NCI-H446 (cell line): ENCODE measurements at places on chromosomes 1 and 21.

DNA sequence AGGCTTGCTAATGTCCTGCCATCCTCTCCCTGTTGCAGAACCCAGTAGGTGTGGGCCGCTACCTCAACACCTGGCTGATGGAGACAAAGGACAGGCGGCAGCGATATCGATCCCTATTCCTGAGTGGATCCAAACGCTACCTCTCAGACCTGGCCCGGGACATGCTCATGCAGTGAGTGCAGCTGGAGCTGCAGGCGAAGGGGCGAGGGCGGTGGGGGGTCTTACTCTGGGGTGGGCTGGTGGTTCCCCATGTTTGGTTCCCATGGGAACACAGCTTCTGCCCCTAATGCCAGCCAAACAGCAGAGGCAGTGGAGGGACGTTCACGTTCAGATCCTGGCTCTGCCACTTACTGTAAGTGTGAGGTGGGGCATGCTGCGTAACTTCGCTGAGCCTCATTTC is 15.8 kb upstream of the TTC22 start:
- no peak for DNase-seq

GRCh38 chr1:36941316-36941978 is 92.9 kb downstream of the GRIK3 start:
- no peak for DNase-seq

DNA sequence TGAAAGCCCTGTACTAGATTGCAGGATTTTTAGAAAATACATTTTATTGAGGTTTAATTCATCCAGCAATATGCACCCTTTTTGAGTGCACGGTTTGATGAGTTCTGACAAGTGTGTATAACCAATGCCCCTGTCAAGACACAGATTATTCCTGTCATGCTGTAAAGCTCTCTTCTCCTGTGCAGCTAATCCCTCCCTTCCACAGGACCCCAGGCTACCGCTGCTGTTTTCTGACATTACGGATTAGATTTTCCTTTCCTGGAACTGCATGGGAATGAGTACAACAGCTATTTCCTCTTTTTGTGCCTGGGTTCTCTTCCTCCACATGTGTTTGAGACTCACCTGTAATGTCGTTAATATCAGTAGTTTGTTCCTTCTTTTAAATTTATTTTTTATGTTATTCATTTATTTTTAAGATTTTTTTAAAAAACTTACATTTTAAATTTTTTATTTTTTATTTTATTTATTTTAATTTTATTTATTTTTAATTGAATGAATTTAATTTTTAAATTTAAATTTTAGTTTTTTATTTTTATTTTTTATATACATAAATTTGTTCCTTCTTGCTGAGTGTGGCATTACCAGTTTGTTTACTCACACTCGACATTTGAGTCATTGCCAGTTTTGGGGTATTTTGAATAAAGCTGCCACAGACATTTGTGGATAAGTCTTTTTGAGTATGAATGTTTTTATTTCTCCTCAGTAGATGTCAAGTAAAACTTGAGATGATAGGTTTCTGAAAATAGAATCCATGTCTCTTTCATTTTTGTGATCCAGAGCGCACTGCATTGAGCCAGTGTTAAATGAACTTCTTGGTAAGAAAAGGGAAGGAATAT is 79.0 kb upstream of the B3GALT5 start:
- DNase-seq, result no peak

- no peak for DNase-seq
Measured at GRCh38 chr1:182869241-182869666, 30.1 kb downstream of the DHX9 start.

DNA sequence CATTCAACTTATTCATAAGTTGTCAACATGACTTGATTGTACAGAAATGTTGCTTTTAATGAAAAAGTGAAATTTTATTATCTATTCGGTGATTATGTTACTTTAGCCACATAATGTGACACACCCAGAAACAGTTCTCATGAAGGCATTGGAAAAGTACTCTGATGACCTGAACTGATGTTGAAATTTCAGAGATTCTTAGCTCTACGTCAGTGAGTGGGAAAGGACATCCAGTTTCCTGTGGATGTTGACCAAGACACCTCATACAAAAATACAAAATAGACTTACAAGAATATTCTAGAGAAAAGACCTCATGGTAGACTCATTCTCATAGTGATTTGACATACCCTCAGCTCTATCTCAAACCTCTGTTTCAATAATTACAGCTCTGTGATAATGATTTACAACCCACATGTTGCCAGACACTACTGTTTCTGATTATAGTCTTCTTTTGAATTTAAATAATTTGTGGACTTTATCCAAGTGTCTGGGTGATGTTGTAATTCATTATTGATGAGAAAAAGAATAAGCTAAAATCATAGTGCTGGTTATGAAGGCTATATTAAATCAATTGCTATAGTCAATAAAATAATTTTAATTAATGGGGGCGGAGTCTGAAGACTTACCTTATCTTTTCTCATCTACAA is 37.3 kb downstream of the KCNK2 start:
- DNase-seq, result no peak

GRCh38 chr1:27031235-27032118 is 18.8 kb upstream of the TENT5B start:
- no peak for DNase-seq

- peak; percentile 45 for DNase-seq
Measured at GRCh38 chr1:36924282-36924811, 110.0 kb downstream of the GRIK3 start.

GRCh38 chr1:78075621-78076020 is 29.9 kb downstream of the GIPC2 start:
- no peak for DNase-seq

DNA sequence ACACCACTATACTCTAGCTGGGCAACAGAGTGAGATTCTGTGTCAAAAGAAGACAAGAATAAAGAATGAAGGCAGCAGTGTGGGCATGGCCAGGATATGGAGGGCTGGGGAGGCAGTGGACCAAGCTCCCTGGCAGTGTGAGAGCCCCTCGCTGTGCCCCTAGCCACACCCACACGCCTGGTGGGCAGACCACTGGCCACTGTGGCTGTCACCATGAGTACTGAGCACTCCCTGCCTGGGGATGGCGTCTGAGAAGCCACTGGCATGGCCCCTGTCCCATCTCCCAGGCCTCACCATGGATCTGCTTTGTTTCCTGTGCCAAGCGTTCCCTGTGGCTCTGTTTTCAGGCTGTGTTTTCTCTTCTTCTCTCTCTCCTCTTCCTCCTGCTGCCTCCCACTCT is 51.7 kb downstream of the STUM start:
- no peak for DNase-seq

DNA sequence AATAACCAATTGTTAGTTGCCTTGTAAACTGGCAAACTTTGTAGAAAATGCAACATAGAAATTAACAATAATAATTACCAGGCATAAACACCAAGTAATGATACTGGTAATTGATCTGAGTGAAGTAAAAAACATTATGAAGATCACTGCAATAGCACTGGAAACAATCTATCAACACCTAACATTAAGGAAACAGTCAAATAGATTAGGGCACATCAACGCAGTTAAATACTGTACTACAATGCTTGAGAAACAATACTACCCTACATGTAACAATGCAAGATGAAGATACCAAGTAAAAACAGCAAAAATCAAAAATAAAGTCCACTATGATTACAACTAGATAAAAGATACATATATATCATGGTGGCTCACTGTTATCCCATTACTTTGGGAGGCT is 16.6 kb downstream of the SYDE2 start:
- no peak for DNase-seq

- DNase-seq, result no peak
Measured at GRCh38 chr21:23664193-23664694, 1943.0 kb downstream of the MRPL39 start.

DNA sequence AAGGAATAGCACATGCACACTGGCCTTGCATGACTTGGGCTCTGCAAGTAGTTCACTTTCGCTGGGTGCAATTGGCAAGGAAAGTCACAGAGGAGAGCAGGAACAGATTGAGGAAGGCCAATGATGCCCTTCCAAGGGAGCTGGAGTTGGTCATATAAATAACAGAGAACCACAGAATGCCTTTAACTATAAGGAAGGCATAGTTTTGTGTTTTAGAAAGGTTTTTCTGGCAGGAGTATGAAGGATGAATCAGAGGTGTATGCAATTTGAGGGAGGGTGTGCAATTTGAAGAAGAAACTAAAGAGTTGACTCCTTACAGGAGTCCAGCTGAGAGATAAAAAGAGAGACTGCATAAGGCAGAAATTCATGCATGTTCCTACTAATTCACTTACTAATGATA is 112.1 kb downstream of the PHTF1 start:
- no peak for DNase-seq

DNA sequence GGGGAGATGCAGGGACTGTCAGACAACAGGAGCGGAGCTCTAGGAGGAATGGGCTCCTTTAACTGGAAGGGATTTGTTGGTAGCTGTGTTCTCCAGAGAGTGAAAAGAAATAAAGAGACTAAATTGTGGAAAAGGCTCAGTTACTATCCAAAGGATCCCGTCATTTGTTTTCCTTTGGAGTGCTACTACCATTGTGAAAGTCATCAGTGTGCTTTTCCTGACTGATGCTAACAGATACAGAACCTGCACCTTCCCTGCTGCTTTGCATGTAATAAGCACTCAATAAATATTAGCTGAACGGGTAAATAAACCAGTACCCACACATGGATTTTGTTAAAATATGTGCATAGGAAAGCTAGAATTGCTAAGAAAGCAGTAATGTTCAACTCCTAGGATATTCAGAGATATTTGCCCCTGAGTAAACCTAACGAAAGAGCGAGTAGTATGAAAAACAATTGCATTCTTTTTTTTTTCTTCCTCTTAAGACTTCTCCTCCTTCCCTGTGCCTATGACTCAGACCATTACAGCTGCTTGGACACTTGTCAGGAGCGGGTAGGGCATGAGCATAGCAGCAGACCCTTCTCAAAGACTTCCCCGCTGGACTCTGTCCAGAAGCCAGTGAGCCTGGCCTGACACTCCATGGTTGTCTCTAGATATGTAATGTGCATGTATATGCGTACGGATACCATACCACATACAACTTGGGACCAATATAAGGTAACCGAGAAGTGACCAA is 41.7 kb downstream of the PTGFRN start:
- DNase-seq, result no peak

DNA sequence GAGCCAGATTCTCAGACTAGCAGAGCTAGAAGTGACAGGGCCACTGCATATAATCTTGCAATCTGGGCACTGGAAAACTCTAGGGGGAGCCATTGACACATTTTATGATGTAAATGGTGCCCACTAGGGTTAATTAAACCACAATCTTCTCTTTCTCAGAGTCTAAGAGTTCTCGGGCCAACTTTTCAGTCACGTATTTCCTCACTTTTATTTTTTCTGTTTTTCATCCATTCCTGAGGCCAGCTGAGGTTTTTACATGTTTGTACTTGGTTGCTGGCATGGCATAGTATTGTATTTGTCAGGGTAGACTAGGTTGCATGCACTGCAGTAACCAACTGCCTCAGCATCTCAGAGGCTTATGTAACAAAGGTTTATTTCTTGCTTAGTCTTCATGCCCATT is 138.2 kb downstream of the ZNF326 start:
- DNase-seq, result peak; percentile 74

GRCh38 chr1:54335755-54336108 is 70.5 kb downstream of the SSBP3 start:
- DNase-seq, result no peak

DNA sequence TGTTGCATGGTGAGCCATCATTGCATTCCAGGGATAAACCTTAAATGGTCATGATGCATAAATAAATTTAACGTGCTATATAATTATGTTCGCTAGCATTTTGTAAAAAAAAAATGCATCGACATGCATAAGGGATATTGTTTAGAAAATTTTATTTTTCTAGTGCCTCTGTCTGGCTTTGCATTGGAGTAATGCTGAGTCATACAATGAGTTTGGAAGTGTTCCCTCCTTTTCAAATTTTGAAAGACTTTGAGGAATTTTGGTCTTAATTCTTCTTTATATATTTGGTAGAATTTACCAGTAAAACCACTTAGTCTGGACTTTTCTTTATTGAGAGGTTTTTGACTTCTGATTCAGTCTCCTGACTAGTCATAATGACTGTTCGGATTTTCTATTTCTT is 4.9 kb downstream of the MNDA start:
- no peak for DNase-seq

DNA sequence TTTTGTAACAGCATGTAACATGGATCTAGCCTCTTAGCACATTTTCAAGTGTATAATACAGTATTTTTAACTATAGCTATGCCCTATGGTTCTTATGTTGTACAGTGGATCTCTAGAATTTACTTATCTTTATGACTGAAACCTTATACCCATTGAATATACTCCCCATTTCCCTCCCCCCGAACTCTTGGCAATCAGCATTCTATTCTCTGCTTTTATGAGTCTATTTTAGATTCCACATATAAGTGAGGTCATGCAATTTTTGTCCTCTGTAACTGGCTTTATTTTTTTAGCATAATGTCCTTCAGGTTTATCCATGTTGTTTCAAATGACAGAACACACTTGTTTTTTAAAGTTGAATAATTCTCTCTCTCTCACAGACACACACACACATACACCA is 3.1 kb upstream of the GBP6 start:
- DNase-seq, result no peak

GRCh38 chr1:23459338-23459757 is 24.6 kb downstream of the ASAP3 start:
- DNase-seq, result no peak

DNA sequence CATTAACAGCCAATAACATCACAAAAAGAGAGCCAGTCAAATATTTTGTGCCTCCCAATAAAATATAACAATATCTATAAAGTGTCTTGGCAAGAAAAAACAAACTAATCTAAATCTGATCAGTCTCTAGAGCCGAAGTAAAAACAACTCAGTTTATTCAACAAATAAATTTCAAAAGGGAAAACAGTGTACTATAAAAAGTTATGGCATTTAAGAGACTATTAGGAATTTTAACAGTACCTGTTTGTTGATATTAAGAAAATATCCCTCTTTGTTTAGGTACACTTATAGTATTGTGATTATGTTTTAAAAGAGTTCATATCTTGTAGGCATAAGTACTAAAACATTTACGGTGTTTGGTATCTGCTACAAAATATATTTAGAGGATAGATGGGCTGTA is 36.6 kb upstream of the C1orf53 start:
- DNase-seq, result no peak

DNA sequence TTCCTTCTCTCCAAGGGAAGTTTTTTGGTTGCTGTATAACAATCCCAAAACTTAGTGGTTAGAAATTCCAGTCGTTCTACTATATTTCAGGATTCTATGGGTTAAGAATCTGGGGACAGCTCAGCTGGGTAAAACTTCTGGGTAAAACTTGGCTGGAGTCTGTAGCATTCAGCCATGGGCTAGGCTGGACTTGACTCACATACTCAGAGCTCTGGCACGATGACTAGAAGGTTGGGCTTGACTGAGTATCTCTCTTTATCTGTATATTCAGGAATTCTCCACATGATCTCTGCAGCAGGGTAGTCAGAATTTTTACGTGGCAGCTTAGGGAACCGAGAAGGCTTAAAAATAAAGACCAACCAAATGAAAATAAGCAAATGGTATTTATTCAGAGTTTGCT is 28.2 kb upstream of the HRNR start:
- DNase-seq, result no peak

GRCh38 chr1:106268070-106268469 is 788.4 kb upstream of the PRMT6 start:
- peak; percentile 57 for DNase-seq

GRCh38 chr1:22808676-22809483 is 98.2 kb downstream of the EPHB2 start:
- DNase-seq, result peak; percentile 80

GRCh38 chr1:196382383-196382782 is 225.9 kb downstream of the KCNT2 start:
- no peak for DNase-seq
